Activated CD4-positive, CD25-positive, alpha-beta regulatory T cell treated with anti-CD3 and anti-CD28 coated beads, Interleukin-2, amount 50 U/mL, for 24 hours (primary cell): ENCODE measurements at places on chromosomes 16 and 17.

GRCh38 chr17:21089933-21090901 lies 36.5 kb upstream of the DHRS7B start:
- no peak for ATAC-seq

- ATAC-seq: no peak
These were observed 8.2 kb upstream of the MARCHF10 start for GRCh38 chr17:62816282-62816839.

DNA sequence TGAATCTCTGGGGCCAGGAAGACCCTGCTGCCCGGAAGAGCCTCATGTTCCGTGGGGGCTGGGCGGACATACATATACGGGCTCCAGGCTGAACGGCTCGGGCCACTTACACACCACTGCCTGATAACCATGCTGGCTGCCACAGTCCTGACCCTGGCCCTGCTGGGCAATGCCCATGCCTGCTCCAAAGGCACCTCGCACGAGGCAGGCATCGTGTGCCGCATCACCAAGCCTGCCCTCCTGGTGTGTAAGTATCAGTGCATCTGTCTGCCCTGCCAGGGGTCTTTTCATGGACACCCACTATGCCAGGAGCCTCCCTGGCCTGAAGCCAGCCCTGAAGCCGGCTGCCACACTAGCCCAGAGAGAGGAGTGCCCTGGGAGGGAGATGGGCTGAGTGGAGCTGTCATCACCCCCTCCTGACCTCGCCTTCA lies at the start of gene CETP:
Gene CETP, plus strand, starts transcription at position 100 of the 431 bp plus-strand sequence. Its CDS starts 30 bp downstream, at position 130.
- ATAC-seq: no peak

DNA sequence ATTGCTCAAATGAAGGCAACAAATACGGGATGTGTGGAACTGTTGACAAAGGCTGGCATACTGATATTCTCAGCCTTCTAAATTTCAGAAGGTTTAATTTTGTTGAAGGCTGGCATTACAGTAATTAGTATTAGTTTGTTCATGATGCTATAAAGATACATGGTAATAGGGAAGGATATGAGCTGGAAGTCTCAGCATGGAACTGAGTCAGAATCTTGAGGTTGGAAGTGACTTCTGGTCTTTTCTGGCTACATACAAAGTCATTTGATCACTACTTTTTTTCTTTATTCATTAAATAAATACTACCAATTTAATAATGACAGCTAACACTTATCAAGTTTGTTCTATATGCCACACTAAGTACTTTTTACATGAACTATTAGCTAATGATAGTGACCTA lies 22.6 kb downstream of the RABEP1 start:
- no peak for ATAC-seq

DNA sequence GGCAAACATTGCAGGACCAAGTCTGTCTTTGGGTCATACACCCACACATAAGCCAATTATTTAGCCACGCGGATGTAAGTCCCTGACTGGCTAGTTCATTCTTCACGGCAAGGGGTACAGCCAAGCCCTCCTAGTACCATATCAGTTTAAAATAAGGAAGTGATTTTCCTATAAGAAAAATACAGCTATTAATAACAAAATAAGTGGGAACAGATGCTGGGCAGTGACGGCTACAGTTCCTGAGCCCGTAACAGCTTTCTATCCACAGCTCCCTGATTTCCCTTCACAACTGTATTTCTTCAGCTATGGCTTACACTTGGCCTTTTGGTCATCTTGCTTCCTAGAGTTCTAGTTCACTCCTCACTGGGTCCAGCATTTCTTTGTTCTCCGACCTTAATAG lies 542.4 kb upstream of the C16orf82 start:
- no peak for ATAC-seq

- ATAC-seq: no peak
These were observed 10.1 kb downstream of the TK2 start for GRCh38 chr16:66539623-66540469.

- ATAC-seq: no peak
These were observed 16.2 kb upstream of the BMERB1 start for GRCh38 chr16:15418206-15418605.

DNA sequence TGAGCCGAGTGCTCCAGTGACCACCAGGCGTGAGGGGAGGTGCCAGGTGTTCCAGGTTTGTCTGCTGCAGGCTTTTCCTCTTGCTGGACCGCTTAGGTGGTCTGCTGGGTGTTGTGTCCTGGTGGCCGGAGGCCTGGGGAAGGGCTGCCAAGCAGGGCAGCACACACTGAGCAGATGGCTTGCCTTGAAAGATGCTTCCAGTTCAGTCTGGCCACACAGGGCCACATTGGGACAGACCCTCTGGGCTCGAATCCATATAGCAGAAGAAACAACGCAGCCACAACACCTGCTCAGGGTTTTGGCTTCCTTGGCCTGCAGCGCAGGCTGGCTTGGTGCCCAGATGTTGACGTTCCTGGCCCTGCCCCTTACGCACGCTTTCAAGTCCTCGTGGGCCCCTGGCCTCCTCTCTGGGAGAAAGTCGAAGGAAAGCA lies 24.8 kb downstream of the GINS2 start:
- no peak for ATAC-seq

DNA sequence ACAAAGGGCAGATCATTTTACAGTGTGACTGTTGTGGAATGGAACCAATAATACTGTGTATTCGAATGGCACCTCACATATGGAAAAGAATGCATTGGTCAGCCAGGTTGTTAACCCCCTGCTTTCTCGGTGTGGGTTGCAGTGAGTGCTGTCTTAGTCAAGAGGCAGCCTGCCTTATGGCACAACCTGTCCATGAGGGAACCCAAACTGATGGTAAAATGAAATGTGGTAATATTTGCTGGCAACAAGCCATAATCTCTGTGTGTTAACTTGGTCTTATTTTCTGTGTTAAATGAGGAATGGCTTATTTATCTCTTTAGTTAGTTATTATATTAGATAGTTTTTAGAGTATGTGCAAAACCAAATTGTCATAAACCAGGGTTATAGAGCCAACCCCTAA lies 81.6 kb downstream of the TMC6 start:
- no peak for ATAC-seq

DNA sequence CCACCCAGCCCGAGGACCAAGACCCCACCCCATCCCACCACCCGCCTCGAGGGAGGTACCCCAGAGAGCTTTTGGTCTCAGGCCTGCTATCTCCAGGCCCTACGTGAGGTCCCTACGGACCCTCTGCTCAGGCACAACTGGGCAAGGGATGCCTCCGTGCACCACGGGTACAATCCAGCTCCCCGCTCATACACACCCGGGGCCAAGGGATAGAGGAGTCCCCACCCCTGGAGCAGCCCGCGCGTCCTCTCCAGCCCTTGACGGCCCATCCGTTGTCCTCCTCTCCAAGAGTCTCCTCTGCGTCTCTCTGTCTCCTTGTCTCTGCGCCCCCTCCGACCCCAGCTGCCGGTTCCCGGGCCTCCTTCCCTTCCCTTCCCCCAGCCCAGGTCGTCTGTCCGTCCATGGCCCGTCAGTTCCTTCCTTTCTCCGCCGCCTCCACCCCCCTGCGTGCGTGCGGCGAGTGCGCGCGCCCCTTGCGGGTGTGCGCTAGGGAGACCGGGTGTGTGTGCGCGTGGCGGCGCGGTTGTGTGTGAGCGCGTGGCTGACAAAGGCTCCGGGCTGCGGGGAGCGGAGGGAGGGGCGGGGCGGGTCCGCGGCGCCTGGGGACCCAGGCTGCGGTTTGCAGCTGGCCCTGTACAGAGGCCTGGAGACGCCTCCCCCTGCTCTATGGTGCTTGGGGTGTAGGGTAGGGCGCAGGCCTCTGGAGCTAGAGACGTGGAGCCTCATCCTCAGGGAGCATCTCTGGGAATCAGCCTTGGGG lies 930 bp downstream of the SPNS2 start:
- peak; percentile 18 for ATAC-seq

DNA sequence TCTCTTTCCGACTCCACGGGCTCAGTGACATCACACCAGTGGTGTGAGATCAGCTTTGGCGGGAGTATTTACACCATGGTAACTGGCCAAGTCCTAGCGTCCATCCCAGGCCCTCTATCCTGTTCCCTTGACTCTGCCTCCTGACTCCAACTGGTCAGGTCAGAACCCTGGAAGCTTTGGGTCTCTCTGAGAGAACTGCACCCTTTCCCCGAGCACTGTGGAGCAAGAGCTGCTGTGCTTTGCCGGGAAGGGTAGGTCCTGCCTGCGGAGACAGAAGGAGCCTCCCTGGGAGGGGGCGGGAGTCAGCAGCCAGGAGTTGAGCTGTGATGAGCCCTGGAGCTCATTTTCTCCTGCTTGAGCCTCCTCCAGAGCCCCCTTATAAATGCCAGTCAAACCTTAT lies 212.1 kb upstream of the TNRC6C start:
- ATAC-seq: no peak

DNA sequence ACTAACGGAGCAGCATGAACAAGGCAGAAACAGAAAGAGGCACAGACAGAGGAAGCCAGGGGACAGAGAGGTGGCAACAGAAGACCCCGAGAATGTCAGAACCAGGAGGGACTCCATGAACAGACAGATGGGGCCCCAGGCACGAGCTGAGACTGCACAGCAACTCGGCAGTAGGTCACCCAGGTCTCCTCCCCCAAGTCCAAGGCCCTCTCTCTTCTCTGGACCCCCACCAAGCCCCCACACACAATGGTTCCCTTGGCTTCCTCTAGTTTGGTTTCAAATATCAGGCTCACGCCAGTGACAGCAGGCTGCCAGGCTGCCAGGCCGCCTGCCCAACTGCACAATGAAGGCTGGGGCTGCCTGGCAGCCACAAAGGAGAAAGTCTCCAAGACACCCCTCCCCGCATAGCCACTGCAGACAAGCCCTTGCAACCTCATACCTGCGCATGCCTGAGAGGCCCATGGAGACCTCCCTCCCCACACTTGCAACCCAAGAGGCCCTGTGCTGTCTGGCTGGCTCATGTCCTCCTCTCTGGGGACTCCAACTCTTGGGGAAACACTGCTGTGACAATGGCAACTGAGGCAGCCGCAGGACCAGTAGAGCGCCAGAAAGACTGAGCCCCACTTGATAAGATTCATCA lies 54.8 kb downstream of the PIMREG start:
- no peak for ATAC-seq

- ATAC-seq: no peak
These were observed 57.2 kb upstream of the SREBF1 start for GRCh38 chr17:17893801-17894644.

- no peak for ATAC-seq
These were observed 298.3 kb downstream of the CDH11 start for GRCh38 chr16:64823481-64824075.

DNA sequence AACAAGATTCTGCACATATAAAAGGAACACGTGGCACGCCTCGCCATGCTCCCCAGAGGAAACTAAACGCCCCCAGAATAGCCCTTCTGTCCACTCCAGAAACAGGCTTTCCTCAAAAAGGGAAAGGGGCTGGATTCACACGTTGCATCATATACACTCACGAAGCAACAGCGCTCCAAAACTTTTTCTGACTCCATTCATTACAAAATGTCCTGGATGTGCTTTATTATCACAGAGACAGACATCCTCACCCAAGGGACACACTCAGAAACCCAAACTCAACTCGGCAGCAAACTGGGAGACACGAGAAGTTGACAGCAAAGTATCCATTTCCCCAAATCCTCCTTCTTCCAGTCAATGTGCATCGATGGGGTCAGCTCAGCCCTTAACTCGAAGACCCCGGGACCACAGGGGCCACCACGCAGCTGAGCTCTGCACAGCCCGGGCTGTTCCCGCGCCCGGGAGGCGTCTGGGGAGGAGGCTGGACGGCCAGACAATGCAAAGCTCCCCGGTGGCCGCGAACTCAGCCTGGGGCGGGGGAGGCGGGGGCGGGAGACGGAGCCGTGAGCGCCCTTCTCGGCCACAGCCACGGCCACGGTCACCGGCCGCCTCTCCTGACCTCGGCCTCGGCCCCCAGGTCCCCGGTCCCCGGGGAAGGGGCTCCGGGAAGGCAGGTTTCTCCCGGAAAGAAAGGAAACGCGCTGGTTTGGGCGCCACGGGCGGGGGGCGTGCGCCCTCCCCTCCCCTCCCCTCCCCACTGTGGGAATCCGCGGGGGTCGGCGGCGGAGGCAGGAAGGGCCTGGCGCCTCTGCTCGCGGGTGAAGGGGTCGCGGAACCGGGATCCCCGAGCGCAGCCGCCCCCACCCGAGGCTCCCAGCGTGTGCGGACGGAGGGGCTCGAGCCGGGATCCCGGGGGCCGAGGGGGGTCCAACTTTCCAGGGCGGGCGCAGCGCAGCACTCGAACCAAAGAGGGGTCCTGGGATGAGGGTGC lies 1.2 kb downstream of the NXN start:
- ATAC-seq: no peak

DNA sequence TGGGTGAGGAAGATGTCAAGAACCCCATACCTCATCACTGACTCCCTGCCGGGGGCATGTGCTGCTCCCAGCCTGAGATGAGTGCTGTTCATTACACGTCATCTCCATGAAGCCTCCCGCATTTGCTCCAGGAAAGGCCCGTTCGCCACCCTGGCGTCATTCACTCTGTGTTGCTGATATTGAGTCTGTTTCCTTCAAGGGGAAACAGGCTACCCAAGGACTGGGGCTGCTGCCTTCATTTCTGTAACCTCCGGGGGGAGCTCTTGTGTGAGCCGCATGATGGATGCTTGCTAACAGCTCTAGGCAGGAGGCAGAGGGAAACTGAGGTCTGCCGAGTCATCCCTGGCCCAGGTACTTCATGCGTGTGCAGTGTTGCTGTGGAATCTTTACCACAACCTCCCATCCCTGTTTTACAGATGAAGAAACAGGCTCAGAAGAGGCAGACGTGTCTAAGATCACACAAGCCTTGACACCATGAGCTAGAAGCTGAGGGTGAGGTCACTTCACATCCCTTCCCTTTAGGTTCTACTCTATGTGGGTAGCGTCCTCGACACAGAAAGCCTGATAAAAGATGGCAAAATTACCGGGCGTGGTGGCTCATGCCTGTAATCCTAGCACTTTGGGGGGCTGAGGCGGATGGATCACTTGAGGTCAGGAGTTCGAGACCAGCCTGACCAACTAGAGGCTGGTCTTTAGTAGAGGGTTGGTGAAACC lies 3.5 kb upstream of the ARMC5 start:
- ATAC-seq: no peak

DNA sequence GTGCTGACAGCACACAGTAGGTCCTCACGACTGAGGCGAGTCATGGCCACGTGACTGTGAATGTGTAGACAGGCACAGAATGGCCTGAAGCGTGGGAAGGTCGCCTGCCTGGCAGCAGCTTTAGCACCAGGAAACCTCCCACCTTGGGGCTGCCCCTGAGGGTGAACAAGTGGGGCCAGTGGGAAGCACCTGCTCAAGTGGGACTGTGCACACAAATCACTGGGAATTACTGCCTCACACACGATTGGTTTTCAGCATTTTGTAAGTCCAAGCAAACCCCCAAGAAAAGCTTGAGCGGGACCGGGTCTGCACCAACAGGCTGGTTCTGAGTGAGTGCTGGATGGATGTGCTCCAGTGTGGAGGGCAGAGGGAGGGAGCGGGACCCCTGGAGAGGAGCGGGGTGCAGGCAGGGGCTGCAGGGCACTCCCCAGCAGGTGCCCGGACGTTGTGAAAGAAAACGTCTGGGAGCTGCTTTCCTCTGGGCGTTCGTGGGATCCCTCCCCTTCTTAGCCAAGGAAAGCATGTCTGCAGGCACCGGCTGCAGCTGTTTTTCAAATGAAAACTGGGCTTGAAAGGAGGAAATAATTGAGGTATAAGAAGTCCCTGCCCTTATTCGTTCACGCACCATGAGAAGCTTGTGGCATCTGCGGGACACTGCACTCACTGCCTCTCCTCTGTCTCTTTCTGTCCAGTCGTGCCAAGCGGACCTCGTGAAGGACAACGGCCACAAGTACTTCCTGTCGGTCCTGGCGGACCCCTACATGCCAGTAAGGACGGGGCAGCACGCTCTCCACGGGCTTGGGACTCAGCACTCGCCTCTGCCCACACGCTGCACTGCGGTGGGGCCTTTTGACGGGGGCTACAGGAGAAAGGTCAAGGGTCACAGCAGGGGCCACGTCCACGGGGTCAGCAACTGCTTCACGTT lies 111.7 kb upstream of the CHMP6 start:
- ATAC-seq: no peak
